ENCODE measurements at places on chromosomes 6 and 20.
A peak's percentile ranks its signal among the peaks of the same experiment; 100 is the strongest.

DNA sequence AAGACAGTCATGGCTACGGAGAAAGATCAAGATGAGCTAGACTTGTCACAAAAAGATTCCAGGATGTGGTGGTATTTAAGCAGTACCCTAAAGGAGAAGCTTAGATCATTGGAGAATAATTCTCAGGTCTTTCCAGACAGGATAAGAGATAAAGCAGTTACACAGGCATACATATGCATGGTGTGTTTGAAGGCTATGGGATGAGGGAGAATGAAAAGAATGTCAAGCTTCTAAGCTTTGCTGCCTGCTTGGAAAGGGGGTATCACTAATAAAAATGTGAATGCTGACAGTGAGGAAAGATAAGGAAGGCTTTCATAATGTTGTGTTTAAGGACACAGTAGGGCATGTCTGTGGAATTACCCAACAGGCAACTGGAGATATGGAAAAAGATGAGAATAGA is 28.1 kb downstream of the RWDD2A start:
- no peak for DNase-seq

GRCh38 chr6:111781041-111781708 is 92.1 kb downstream of the FYN start:
- no peak for DNase-seq

DNA sequence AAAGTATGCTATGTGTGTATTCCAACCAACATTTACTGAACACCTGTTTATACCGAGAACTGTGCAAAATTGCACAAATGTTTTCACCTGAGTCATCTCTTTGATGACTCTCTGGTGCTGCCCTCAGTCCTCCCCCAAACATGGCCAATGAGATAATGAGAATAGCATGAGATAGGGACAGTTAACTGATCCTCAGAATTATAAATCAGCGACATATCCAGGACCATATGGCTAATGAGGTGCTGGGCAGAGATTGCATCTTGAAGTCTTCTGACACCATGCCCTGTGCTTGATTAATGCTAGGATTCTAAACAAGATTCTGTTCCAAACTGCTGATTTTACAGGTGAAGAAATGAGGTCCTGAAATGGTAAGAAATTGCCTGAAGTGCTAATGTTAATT is 13.0 kb downstream of the CLVS2 start:
- DNase-seq = no peak

- DNase-seq = no peak
These were observed 837.3 kb downstream of the DHX35 start for GRCh38 chr20:39799366-39799965.

GRCh38 chr6:20943922-20944321 is 409.7 kb downstream of the CDKAL1 start:
- DNase-seq = no peak

GRCh38 chr6:5681480-5681879 is 325.2 kb downstream of the NRN1 start:
- DNase-seq = no peak

- no peak for DNase-seq
These were observed 17.3 kb upstream of the WFDC2 start for GRCh38 chr20:45452238-45452637.

DNA sequence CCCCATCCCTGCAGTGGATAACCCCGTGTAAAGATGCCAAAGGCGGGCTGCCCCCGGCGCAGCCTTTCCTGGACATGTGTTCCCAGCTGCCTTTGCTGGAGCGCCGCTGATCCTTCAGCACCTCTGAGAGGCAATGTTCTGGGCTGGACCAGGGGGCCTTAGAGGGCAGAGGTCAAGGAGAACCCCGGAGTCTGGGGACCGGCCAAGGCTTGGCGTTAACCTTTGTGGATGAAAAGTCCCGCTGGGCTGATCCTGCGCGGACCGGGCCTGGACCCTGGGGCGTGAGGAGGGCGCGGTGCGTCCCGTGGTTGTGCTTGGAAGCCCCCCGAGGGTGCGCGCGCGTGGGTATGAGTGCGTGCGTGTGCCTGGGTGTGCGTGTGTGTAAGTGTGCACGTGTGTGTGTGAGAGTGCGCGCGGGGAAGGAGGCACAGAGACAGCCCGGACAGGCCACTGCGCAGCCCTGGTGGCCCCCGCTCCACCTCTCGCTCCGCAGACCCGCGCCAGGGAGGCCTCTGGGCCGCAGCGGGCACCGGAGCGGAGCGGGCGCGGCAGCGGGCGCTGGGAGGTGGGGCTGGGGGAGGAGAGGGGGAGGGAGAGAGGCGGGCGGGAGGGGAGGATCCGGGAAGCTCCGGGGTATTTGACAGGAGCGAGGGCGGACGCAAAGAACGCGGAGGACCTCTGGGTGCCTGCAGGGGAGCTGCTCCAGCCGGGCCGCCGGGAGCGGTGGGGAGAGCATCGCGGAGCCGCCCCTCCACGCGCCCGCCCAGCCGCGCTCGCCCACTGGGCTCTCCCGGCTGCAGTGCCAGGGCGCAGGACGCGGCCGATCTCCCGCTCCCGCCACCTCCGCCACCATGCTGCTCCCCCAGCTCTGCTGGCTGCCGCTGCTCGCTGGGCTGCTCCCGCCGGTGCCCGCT is at the start of gene SMOC2:
Gene SMOC2 (plus strand): TSS at position 665 of the 914 bp plus-strand sequence. CDS start 187 bp downstream, at position 852.
- no peak for DNase-seq

- DNase-seq = no peak
These were observed 149.7 kb upstream of the TMEM170B start for GRCh38 chr6:11387707-11388430.

- peak; percentile 78 for DNase-seq
These were observed 250.6 kb downstream of the FARS2 start for GRCh38 chr6:5511954-5512353.

GRCh38 chr6:105591053-105591452 is 188.2 kb upstream of the PREP start:
- DNase-seq = peak; percentile 63

- peak; percentile 65 for DNase-seq
These were observed 30.8 kb downstream of the FBXO5 start for GRCh38 chr6:152952045-152952444.

DNA sequence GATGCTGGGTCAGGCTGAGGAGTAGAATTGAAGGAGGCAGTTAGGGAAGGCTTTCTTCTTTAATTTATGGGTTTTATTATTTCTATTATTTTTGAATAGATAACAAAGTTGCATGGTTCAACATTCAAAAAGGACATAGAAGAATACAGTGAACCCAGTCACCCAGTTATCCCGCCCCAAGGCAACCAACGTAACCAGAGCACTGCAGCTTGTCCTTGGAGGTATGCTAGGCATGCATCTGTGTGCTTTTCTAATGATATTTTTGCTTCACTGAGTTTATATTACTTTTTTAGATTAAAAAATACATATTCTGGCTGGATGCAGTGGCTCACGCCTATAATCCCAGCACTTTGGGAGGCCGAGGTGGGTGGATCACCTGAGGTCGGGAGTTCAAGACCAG is 47.4 kb upstream of the DSN1 start:
- DNase-seq = no peak

DNA sequence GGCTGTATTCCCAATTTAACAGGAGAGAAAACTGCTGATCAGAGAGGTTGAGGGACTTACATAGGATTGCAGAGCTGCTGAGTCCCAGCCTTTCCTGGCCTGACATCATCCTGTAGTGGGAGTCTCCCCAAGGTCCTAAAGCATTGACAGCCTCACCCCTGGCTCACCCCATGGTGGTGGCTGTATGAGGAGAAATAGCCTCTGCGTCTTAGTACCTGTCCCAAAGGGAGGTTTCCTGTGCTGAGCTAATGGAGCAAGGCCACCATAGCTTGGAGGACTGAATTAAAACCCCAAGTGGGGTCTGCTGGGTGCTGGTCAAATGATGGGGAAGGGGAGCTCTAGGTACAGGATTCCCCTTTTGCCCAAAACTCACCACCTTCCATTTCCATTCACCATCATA is 525.1 kb downstream of the CDH26 start:
- no peak for DNase-seq

GRCh38 chr20:60573003-60573680 is 614.9 kb downstream of the CDH26 start:
- DNase-seq = no peak

GRCh38 chr6:166562726-166563125 is 23.8 kb downstream of the RAMACL start:
- no peak for DNase-seq

Measured in EL (cell line).